ENCODE measurements at places on chromosomes 7 and 10.

- no peak for DNase-seq
Measured at GRCh38 chr10:59847326-59847725, 59.0 kb downstream of the CCDC6 start.

DNA sequence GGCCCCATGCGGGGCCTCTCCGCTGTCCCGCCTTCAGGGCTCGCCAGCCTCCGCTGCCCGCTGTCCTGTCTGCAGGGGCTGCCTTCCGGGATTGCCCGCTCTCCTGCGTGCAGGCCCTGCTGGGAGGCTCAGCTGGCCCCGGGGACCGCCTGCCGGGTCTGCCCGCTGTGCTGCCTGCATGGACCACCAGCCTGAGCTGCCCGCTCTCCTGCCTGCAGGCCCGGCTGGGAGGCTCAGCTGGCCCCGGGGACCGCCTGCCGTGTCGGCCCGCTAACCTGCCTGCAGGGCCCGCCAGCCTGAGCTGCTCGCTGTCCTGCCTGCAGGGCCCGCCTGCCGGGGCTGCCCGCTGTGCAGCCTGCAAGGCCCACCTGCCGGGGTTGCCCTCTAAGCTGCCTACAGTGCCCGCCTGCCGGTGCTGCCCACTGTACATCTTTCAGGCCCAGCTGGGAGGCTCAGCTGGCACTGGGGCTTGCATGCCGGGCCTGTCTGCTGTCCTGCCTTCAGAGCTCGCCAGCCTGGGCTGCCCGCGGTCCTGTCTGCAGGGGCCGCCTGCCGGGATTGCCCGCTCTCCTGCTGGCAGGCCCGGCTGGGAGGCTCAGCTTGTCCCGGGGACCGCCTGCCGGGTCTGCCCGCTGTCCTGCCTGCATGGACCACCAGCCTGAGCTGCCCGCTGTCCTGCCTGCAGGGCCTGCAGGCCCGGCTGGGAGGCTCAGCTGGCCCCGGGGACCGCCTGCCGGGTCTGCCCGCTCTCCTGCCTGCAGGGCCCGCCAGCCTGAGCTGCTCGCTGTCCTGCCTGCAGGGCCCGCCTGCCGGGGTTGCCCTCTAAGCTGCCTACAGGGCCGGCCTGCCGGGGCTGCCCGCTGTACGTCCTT, 165.1 kb downstream of the GLRX3 start:
- DNase-seq = no peak

GRCh38 chr10:124032087-124032935, 61.1 kb downstream of the CHST15 start:
- DNase-seq = no peak

GRCh38 chr7:155009570-155010157, 6.7 kb upstream of the PAXIP1 start:
- peak; percentile 41 for DNase-seq

- DNase-seq = no peak
Measured at GRCh38 chr10:103720328-103720963, 134.9 kb downstream of the SH3PXD2A start.

- DNase-seq = no peak
Measured at GRCh38 chr7:4806983-4807597, 31.7 kb downstream of the AP5Z1 start.

DNA sequence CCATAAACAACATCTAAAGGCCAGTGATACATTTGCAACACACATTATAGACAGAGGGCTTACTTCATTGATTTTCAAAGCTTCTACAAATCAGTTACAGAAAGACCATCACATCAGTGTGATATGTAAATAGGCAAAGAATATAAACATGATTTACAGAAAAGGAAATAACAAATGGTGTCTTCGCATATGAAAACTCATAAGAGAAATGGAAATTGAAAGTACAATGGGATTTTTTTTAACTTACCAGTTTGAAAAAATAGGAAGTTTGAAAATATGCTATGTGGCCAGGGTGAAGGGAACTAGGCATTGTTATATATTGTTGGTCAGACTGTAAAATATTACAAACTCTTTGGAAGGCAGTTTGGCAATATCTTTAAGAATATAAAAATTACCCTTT, 27.3 kb downstream of the SEC23IP start:
- no peak for DNase-seq

DNA sequence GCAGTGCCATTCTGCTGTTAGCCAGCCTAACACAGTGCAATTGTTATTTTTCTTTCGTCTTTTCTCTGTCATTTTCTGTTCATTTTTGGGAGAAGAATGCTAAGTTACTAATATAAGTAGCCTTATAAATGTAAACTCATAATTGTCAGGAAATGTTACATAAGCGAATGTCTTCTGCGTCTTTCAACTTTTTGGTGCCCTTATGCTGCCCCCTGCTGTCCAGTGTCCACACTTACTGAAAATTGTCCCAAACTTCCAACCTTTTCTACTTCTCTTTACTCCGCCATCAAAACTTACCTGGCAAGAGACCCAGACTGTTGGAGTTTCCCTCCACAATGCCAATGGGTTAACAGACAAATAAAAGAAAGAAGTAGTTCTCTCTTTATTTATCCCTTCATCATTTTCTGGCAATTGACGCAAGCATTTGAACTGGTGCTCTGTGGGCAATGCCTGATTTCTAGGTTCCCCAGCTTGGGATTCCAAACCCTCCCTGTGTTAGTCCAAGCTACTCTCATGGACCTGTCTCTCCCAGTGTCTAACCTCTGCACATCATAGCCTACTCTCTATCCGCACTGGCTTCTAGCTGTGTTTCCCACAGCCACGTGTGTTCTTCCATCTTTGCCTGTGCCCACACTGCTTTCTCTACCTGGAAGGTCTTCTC, 21.0 kb upstream of the EPC1 start:
- peak; percentile 45 for DNase-seq

GRCh38 chr7:85829817-85830432, 643.1 kb upstream of the SEMA3D start:
- DNase-seq = peak; percentile 66

DNA sequence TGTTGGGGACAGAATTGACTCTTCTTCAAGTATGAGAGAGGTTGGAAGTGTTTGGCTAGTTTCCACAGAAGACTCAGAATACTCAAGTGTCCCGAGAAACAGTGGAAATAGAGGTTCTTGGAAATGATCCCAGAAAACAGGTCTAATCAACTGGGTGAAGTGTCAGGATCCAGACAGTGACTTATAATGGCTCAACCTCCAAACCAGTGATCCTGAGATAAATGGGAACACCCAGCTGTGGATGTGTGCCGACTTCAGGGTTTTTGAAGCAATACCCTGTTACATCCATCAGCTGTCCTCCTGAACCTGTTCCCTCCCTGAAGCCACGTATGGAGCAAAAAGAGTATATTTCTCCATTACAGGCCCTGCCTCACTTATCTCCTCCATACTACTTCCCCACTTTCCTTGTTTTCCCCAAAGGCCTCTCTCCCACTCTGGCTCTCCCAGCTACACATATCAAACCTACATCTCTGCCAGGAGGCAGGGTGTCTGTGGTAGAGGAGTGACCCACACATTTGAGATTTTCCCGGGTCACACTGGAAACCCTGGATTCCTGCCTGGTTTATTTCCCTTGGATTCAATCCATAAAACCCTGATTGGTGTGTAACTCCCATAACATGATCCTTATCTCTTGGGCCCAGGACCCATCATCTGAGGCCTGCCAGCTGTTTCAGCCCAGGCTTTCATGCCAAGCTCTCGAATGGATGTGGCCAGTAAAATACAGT, 17.6 kb upstream of the ELOVL3 start:
- no peak for DNase-seq

DNA sequence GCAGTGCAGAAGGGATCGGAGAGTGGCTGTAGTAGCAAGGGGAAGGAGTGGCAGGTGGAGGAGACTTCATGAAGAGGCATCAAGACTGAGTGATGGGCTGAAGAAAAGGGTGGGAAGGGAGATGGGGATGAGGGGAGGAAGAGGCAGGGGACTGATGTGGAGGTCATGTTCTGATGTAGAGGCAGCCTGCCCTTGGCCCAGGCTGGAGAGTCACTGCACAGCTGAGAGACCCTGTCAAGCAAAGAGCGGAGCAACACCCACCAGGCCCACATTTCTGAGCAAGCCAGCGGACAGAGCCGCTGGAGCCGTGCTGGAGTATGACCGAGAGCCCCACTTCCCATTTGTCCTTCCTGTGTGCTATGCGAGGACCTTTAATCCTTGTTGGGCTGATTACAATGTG, 501.6 kb upstream of the MKI67 start:
- DNase-seq = no peak

DNA sequence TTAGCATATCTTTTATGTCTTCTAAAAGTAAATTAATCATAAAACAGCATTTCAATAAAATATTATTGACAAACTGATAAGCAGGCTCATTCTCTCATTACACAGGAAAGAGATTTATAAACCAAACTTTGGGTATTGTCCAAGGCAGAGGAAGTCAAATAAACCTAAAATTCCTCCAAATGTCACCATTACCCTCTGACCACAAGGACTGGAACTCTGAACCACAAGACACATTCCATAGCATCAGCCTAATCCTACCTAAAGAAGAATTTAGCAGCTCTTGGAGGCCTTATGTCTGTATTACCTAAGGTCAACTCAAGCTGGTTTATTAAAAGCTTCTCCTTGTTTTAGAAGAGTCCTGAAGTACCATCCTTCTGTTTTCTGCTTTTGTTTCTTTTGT, 82.4 kb upstream of the SLC13A1 start:
- no peak for DNase-seq

DNA sequence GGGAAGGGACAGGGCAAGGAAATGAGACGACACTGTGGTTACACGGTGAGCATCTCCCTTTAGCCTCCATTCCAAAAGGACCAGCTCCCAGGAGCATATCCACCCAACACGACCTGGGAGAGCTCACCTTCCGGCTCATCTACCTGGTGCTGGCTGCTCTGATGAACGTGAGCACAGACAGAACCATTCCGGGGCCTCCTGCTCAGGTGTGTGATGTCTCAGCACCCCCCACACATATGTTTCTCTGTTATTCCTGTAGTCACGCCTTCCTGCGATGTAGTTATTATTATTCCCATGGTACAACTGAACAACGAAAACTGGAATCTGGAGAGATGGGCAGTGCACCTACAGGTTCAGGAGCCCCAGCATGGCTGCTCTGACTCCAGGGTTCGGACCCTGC, 20.5 kb upstream of the GPR26 start:
- no peak for DNase-seq

- DNase-seq = no peak
Measured at GRCh38 chr10:2137549-2138174, 400.3 kb upstream of the ADARB2 start.

- DNase-seq = peak; percentile 13
Measured at GRCh38 chr7:36119005-36119706, 33.9 kb upstream of the EEPD1 start.

GRCh38 chr7:128151635-128152034, 89.4 kb upstream of the LEP start:
- DNase-seq = no peak

GRCh38 chr7:138324941-138325340, 135.1 kb upstream of the TRIM24 start:
- no peak for DNase-seq

DNA sequence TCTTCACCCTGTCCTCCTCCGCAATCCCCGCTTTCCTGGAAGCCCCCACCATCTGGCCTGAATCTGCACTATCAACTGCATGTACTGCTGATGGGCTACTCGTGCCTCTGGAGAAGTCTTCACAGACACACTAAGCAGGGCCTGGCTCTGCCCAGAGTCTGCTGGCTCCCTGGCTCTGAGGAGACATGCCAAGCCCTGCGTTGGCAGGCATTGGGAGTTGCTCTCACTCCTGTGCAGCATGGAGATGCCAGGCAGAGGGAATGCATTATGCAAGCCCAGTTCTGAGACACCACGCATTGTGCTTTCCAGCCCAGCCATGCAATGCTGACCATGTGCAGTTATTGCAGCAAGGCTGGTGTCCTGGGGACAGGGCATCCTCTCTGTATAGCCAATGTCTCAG, 314.6 kb downstream of the CXCL12 start:
- DNase-seq = no peak

DNA sequence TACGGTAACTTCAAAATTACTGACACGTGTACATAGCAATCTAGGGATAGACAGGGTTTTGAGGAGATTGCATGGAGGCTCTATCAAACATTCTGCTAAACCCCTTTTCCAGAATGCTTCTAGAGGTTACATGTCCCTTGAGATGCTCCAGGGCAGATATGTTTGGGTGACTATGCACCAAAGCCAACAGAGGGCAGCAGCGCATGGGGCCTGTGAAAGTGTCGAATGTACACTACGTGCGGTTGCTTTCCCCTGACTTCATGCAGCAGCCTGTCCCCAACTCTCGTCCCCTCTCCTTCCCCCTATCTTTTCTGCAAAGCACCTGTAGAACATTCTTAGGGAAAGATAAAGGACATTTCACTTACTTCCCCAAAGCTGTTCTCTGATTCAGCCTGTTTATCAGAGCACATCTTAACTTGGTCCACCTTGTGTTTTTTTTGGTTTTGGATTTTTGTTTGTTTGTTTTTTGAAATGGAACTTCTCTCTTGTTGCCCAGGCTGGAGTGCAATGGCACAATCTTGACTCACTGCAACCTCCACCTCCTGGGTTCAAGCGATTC, 90.2 kb downstream of the UBE3C start:
- DNase-seq = peak; percentile 39

DNA sequence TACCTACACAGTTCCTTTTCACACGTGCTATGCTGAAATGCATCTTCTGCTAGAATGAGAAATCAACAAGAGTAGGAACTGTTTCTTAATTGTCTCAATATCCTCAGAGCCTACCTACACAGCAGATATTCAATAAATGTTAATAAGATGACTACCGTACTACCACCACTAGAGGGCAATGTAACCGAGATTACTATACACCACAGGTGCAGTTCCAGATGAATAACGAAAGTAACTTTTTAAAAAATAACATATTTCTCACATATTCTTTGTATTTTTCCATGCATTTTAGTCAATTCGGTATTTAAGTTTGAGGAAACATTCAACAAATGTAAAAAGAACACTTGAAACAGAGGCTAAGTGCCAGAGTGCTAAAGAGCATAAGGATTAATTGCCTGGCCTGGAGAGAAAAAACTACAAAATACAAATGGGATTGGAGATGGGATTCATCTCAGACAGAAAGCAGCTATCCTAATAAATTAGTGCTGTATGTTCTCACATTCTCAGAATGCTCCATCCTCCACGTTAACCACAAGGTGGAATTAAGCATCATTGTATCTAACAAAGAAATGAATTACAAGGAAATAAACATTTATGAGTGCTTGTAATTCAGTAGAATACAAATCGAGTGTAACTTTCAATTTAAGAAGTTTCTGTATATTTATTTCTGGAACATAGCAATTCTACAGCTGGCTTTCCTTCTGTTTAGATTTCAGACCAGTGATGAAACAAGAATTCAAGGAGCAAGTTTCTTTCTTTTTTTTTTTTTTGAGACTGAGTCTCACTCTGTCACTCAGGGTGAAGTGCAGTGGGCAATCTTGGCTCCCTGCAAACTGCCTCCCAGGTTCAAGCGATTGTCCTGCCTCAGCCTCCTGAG, 20.3 kb upstream of the HECTD2 start:
- DNase-seq = peak; percentile 70

- DNase-seq = no peak
Measured at GRCh38 chr7:473870-474604, 45.6 kb downstream of the PDGFA start.

GRCh38 chr7:34066411-34066810, 161.1 kb downstream of the BMPER start:
- no peak for DNase-seq

- DNase-seq = no peak
Measured at GRCh38 chr10:93622942-93623341, 10.6 kb downstream of the PDE6C start.

GRCh38 chr7:66557214-66558200, 71.2 kb upstream of the KCTD7 start:
- peak; percentile 52 for DNase-seq

All from NCI-H69 (cell line).